Brain pericyte (primary cell): ENCODE measurements at places on chromosomes 6 and 20.

DNA sequence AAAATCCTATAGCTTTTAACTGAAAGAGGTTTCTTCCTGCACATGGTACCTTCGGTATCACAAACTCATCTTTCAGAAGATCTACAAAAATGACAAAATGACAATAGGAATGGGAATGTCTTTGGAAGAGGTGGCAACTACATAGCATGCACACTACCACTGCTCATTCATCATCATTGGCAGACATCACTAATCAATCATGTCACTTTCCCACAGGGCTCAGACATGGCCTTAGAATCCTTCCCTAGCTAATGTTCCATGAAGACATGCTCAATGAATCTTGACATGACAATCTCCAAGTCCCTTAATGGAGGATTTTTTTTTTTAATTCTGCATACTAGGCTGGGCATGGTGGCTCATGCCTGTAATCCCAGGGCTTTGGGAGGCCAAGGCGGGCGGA, 3.2 kb upstream of the PGC start:
- DNase-seq: no peak

DNA sequence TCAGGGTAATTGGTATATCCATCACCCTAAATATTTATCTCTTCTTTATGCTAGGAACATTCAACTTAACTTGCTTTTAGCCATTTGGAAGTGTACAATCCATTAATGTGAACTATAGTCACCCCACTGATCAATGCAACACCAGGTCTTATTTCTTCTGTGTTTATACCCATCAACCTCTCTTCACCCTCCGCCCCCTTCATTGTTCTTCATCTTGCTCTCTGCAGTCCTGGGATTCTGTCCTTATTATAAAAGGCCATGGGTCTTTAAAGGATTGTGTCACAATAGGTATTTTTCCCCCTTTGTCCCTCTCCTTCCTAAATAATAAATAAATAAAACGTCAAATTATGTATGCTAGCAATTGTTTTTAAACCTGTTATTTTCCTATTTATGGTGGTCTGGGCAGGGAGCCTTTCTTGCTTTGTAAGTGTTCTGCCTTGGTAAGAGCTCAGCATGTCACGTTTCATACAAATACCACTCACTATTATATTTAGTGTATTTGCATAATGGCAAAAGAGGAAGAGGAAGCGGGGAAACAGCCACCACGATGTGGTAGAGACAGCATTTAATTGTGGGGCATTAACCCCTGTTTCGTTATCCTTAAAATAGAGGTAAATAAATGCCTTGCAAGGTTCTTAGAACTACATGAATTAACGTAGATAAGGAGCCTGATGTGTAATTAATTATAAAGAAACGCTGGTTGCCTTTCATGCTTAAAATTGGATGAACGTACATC, 1.9 kb downstream of the ABRACL start:
- no peak for DNase-seq

DNA sequence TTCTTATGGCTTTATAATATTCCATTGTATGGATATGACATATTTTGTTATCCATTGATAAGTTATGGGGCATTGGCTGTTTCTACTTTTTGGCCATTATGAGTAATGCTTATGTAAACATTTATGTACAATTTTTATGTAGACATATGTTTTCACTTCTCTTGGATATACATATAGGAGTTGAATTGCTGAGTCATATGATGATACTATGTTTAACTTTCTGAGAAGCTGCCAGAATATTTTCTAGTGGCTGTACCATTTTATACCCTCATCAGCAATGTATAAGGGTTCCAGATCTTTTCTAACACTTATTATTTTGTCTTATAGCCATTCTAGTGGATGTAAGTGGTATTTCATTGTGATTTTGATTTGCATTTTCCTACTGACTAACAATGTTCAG, 23.1 kb downstream of the OTOR start:
- no peak for DNase-seq

DNA sequence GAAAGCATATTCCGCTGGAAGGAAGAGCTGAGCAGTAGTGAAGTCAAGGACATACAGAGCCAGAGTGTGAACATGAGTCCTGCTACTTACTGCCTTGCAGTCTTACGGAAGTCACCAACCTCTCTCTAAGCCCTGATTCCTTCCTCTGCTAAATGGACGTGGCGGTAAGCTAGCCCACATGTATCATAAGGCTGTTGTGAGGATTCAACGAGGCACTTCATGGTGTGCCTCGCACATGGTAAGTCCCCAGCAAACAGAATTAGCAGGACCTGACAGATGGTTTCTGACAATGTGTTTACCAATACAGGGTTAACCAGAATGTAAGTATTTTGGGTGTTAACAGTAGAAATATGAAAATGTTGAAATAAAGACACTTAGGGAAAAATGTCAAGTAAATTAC, 93.2 kb downstream of the IRF4 start:
- DNase-seq: no peak

DNA sequence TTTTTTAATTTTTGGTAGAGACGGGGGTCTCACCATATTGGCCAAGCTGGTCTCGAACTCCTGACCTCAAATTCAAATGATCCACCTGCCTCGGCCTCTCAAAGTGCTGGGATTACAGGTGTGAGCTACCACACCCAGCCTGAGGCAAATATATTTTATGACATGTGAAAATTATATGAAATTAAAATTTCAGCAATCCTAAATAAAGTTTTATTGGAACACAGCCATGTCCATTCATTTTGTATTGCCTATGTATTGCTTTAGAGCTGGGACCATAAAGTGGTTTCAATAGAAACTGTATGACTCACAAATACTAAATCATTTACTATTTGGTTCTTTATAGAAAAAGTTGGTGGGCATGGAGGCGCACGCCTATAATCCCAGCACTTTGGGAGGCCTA, 32.0 kb upstream of the GCM1 start:
- no peak for DNase-seq

GRCh38 chr20:21167261-21167660, 41.4 kb downstream of the KIZ start:
- no peak for DNase-seq

DNA sequence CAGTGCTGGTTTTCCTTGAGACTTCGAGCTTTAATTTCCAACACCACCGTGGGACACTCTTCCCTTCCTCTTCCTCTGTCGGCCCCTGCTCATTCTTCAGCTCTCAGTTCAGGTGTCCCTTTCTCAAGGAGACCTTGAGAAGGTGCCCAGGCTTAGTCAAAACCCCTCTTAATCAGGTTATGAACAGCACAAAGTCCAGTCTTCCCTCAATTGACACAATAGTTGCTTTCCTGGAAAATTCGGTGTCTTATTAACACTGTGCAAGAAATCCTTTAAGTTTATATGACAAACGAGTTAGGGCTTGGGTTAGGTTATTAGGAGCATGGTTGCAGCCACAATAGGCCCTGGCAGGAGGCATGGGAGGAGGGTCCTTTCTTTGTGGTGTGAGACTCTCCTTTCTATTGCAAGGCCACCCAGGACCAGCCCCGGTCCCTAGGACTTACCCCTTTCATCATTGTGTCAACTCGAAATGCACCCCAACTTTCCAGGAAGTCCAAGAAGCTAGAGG, 1.5 kb upstream of the NSFL1C start:
- DNase-seq: no peak

DNA sequence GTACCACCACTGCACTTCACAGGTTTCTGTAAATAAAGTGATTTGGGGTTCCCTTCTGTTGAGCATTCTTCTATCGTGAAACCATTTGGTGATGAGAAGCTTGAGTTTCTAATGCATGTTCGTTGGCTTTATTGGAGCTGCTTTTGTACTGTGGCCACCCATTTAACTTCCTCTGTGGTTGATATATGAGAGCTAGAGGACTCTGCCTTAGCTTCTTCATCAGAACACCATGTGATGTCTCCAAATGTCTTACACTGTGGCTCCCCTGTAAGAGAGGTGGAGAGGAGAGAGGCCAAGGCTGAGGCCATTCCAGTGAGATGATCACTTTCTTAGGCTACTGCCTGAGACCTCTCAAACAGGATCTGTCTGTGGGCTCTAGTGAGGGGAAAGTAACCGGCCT, 114.5 kb downstream of the SLC16A10 start:
- DNase-seq: no peak

GRCh38 chr20:437787-438486, 24.4 kb downstream of the TBC1D20 start:
- no peak for DNase-seq

GRCh38 chr6:33116417-33116816, 40.6 kb downstream of the HLA-DPB1 start:
- no peak for DNase-seq

GRCh38 chr6:87791029-87791428, 89.0 kb upstream of the AKIRIN2 start:
- no peak for DNase-seq

- DNase-seq: no peak
Observed at GRCh38 chr20:44959082-44959637, 1.0 kb downstream of the TOMM34 start.

DNA sequence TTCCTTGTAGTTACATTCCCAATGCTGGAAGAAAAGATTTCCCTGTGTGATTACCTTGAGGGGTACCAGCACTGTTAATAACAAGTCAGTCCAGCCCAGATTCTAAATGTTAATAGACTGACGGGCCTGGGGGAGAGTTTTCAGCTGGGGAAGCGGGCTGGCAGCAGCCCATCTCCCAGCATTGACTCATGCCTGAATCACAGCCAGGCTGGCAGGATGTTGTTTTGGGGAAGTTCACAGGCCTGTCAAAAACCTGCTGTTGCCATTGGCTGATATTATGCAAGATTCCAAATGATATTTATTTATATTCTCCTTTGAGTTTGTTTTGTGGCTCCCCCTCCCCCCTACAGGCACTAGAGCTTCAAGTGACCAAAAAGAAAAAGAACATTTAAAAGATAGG, 213.9 kb upstream of the CNR1 start:
- peak; percentile 72 for DNase-seq

- DNase-seq: no peak
Observed at GRCh38 chr6:166499350-166500163, 86.9 kb downstream of the RAMACL start.

DNA sequence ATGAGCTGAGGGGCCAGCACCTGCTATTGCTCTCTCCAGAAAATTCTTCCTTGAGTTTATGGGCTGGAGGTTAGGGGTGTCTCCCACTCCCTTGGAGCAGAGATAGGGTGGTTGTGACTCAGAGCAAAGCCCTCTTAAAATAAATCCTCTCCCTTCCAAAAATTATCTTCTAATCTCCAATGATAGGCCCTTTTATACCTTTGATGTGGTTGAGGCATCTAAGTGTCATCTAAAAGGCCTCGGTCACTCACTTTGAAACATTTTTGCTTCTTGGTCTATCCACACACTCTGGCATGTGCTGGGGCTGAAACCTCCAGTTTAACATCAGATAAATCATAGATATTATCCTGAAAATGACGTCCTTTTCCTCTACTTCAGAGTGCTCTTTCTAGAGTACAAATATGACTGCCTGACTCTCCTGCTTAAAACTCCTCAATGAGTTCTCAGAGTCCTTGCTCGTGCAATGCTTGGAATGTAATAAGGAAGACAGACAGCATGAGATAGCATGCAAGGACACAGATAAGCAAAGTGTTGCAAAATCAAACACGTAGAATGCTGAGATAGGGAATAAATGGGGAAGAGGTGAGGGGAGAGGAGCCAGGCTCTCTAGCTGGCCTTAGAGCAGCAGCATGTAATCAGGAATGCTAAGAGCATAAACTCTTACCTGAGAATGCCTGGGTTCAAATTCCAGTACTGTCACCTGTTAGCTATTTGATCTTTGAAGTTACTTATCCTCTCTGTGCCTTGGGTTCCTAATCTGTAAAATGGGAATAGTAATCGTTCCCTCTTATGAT, 374.1 kb upstream of the CITED2 start:
- DNase-seq: no peak

- no peak for DNase-seq
Observed at GRCh38 chr6:12083763-12084162, 71.7 kb downstream of the HIVEP1 start.

DNA sequence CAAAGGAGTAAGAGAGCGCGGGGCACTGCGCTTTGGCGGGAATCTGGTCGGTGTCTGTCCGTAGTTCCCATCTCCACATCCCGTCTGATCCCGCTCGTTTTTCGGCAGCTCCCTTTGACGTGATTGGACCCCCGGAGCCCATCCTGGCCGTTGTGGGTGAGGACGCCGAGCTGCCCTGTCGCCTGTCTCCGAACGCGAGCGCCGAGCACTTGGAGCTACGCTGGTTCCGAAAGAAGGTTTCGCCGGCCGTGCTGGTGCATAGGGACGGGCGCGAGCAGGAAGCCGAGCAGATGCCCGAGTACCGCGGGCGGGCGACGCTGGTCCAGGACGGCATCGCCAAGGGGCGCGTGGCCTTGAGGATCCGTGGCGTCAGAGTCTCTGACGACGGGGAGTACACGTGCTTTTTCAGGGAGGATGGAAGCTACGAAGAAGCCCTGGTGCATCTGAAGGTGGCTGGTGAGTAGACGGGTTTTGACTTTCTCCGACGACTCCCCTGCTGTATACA, 1.4 kb downstream of the BTN1A1 start:
- no peak for DNase-seq

DNA sequence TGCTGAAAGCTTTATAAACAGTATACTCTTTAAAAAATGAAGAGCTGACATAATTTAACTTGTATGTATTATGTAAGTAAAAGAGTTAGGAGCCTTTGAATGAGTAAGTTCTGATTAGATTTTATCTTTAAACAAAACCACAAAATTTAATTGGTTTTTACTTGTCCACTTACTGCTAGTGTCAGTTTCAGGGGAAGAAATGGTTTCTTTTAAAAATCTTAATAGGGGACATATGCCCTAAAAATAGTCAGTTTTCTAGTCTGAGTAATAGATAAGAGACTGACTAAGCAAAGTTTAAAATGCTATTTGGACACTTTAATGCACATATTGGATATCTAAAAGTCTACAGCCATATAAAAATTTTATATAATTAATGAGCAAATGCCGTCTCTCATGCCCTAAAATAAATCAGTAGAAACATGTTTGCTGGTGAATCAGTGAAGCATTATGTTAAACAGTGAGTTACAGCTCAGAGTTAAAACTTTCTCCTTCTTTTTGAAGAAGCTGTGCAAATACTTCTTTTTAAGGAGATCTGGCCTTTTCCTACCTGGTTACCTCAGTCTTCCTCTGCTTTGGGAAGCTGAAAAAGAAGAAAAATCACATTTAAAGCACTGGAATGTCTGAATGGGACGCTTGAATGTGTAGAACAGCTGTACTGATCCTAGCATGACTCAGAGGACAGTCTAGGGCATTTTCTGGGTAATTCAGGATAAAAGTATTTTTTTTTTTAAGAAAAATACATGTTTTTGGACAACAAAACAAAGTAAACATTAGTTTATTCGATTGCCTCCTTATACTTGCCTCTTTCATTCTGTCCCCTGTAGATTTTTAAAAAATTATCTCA, 55.3 kb downstream of the CDH26 start:
- no peak for DNase-seq

GRCh38 chr6:6772751-6773150, 184.2 kb downstream of the LY86 start:
- no peak for DNase-seq
